ENCODE measurements at places on chromosomes 11 and 22. TPM values are rescaled to one million over a fixed set of nuclear protein-coding genes. Genes with fewer than 3 reads are reported as not detected.

DNA sequence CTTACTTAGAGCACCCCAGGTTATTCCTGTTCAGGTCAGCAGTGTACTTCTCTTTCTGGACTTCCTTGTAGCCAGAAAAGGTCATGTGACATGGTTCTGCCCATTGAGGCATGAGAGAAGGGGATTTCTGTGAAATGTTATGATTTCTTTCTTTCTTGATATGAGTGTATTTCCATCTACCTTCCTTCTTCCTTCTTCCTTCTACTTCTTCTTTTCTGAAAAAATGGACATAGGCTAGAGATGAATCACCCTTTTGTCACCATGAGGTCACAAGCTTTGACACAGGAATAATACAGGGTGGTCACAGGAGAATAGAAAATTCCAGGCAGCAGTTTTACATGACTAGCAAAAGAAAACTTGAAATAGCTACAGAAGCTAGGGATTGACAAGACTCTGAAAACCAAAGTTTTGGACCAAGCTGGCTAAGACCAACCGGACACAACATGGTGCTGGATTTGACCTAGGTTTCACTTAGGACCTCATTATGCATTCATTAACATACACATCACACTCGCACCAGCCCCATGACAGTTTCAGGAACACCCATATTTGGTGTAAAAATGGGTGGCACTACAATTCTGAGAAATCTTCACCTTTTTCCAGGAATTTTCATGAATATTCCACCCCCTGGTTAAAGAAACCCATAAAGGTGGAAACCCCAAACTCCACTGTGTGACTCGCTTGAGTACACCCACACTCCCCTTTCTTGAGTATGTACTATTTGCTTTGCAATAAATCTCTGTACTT lies 21.2 kb upstream of the MAP6 start:
- no peak for DNase-seq

DNA sequence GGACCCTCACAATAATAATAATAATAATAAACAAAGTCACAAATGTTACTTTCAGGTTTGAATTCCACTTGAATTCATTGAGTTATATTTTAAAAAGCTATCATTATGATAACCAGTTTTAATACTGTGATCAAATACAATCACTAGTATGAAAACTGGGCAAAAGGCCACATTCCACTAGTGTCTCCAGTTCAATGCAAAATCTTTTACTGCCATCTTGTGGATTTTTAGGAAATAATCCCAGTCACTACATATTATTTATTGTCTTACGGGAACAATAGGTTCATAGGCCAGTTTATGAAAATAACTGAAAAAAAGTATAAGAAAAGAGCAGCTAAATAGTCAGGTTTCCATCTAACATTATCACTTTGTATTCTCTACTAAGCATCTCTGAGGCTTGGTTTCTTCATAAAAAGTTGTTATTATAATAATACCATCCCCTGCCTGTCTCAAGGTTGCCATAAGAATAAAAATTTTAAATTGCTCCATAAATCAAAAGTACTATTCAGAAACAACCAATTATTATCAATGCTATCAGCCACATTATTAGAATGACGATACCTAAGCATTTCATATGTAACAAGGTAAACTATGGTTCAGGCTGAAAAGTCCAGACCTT lies 533.9 kb upstream of the CCDC90B start:
- DNase-seq: peak; percentile 13

DNA sequence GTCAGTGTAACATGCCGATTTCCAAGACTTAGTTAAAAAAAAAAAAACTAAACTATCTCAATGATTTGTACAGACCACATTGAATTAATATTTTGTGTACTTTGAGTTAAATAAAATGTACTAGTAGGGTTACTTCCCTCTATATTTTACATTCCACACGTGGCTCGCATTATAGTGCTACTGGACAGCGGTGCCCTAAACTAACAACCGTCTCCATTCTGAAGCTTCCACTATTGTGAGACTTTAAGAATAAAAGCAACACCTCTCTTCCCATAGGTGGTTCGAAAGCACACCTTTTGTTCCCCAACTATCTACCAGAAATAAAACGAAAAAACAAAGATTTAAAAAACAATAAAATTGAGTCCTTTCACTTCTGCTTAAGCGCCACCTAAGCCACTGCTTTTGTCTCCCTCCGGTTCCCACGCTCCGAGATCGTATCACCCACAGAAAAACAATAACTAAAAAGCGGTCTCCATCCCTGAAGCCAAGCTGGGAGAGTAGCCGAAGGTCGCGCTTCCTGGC lies 380 bp upstream of the TTC17 start:
- DNase-seq: no peak

GRCh38 chr11:12238420-12238819 lies 128.0 kb downstream of the MICAL2 start:
- no peak for DNase-seq

GRCh38 chr11:27721264-27722116 lies 21.2 kb upstream of the BDNF start:
- no peak for DNase-seq

- no peak for DNase-seq
Measured at GRCh38 chr11:108871152-108871551, 206.3 kb downstream of the DDX10 start.

GRCh38 chr11:89293965-89294679 lies 116.4 kb downstream of the TYR start:
- no peak for DNase-seq

- DNase-seq: no peak
Measured at GRCh38 chr11:57358543-57358961, 20.4 kb downstream of the P2RX3 start.

GRCh38 chr22:44175676-44176075 lies 5.0 kb upstream of the PARVG start:
- no peak for DNase-seq

GRCh38 chr11:9982127-9982795 lies 311.8 kb downstream of the SBF2 start:
- no peak for DNase-seq

GRCh38 chr22:33812360-33812977 lies 107.8 kb downstream of the LARGE1 start:
- no peak for DNase-seq

DNA sequence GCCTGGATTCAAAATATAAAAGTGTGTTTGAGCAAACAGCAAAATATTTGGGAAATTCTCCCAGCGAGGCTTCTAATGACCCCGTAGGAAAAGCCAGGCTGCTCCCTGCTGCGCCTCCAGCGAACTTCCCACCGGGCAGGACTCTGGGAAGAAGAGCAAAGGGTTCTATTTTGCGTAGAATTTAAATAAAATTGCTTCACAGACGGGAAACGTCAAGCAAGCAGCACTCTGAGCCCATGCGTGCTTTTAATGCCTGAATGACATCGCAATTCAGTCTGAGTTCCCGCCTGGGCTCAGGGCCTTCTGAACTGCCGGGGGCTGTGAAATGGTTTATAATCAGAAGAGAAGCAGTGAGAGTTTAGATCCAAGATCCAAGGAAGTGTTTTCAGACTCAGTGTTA lies 775.1 kb downstream of the BRD1 start:
- DNase-seq: no peak

- DNase-seq: no peak
Measured at GRCh38 chr11:11478687-11479086, 125.6 kb upstream of the CSNK2A3 start.

GRCh38 chr11:70036971-70037882 lies 40.9 kb upstream of the ANO1 start:
- no peak for DNase-seq

Gene CNIH2
- 41.6 TPM for total RNA-seq

Gene CNGA4
- total RNA-seq: 0.41 TPM

Gene TRIM48
- total RNA-seq: not detected

Gene ANKK1
- not detected for total RNA-seq

Gene RFPL1
- total RNA-seq: under 0.01 TPM

Gene ADAMTS15
- total RNA-seq: 2.4 TPM

Gene MYO7A
- 0.82 TPM for total RNA-seq

Measured in frontal cortex (tissue), 4 donors.